ENCODE measurements at places on chromosomes 16 and 17.
A peak's percentile ranks its signal among the peaks of the same experiment; 100 is the strongest.

- peak; percentile 87 for DNase-seq
Observed at GRCh38 chr17:15782866-15783265, 50.8 kb downstream of the TBC1D26 start.

DNA sequence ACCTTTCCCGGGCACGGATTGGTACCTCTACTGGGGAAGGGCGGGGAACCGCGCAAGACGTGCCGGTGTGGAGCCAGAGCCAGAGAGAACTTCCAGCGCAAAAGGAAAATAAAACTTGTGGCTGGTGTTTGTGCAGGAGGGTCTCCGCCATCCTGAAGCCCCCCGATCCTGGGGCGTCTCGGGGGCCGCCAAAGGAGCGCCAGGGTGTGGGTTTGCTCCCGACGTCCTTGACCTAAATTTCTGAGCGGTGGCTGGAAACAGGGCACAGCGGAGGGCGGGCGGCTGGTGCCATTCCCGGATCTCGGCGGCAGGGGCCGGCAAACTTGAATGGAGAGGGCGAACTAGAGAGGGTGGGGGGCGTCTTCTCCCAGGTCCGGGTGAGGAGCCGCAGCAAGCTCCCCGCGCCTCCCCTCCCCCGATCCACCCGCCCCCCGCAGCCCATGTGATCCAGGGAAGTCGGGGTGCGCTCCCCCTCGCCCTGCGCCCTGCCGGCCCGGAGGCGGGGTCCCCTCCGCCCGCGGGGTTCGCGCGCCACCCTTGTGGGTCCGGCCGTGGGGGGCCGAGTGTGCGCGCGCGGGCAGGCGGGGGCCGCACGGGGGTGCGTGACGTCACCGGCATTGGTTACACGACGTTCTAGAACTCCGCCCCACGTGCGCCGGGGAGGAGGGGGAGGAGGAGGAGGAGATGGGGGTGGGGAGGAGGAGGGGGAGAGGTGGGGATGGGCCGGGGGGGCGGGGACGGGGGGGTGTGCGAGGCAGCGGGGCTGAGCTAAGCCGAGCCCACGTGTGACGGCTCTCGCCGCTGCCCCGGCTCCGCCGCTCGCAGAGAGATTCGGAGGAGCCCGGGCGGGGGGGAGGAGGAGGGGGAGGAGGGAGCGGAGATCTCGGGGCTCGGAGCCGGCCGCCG, at the start of gene MSI2:
TSS of gene MSI2 (plus strand) at position 748 of the 906 bp plus-strand sequence. CDS start 220 bp downstream, outside the sequence.
- DNase-seq = peak; percentile 94

- no peak for DNase-seq
Observed at GRCh38 chr16:51922476-51922875, 624.5 kb downstream of the TOX3 start.

DNA sequence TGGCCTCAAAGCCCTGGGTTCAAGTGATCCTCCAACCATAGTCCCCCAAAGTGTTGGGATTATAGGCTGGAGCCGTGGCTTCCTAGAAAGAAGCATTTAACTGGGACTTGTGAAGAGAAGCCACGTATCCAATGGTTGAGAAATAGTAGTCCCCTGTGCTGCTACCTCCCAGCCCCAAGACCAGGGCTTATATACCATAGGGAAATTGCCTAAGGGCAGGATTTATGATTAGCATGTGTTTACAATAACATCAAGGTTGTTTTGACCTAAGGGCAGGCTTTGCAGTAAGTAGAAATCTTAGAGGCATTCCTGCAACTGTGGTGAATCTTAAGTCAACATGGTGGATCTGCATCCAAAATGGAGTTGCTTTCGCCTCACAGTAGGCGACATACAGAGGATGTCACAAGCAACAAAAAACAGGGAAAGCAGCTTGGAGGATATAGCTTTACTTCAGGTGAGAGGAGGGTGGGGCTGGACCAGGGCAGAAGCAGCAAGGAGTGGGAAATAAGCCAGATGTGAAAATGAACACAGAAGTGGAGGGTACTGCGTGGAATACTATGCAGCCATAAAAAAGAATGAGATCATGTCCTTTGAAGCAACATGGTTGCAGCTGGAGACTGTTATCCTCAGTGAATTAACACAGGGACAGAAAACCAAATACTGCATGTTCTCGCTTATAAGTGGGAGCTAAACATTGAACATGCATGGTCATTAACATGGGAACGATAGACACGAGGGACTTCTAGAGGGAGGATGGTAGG, 18.7 kb upstream of the NSMCE1 start:
- no peak for DNase-seq

DNA sequence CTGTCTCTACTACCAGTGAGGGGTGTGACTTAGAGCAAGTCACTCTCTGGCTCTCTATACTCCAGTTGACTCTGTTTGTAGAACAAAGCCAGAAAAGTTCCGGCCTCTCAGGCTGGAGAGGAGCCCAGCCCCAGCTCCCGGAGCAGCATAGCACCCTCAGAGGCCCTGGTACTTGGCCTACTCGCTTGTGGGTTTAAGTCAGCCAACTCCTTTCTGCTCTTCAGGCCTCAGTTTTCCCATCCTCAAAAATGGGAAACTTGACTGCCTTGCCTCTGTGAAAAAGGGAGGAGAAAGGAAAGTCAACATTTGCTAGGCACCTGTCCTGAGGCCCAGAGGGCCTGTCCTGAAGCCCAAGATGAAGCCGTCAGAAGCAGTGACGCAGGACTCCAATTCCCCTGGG, 1.1 kb downstream of the CHST6 start:
- no peak for DNase-seq

- DNase-seq = no peak
Observed at GRCh38 chr17:74015990-74016389, 187.5 kb upstream of the RPL38 start.

DNA sequence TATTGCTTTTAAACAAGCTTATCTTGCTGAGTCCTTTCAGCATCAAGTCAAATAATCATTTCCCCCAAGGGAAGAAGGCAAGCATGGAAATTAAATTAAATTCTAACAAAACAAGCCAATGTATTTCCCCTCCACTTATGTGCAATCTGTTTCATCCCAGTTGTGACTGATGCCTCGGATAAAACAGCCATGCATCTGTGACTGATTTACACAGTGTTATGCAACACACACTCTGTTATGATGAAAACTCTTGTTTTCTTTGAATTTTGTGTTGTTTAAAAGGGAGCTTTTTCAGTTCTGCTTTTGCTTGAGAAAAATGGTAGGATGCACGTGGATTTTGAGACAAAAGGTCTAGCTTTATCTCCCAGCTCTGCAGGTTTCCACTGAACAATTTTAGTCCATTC, 32.6 kb downstream of the TMEM100 start:
- no peak for DNase-seq

GRCh38 chr16:84594725-84595038, 23.2 kb downstream of the COTL1 start:
- DNase-seq = no peak

DNA sequence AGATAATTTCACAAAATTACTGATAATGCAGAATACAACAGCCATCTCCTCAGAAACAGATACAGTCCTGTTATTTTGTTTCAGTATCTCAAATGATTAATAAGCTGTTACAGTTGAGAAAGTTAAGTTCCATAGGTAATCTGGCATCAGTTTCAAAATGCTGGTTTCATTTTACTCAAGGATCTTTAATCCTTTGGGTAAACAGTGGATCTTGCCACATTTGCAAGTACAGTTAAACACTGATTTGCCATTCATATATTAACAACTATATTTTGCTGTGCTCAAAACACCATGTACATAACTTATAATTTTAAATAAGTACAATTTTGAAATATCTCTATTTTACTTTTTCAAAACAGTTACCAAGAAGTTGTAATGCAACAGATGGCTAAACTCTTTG, 31.2 kb downstream of the RPGRIP1L start:
- no peak for DNase-seq

- no peak for DNase-seq
Observed at GRCh38 chr17:38667099-38667786, 7.5 kb downstream of the EPOP start.

- DNase-seq = no peak
Observed at GRCh38 chr16:18941471-18941870, 15.3 kb upstream of the SMG1 start.
